ENCODE measurements at places on chromosomes 7 and 10.

DNA sequence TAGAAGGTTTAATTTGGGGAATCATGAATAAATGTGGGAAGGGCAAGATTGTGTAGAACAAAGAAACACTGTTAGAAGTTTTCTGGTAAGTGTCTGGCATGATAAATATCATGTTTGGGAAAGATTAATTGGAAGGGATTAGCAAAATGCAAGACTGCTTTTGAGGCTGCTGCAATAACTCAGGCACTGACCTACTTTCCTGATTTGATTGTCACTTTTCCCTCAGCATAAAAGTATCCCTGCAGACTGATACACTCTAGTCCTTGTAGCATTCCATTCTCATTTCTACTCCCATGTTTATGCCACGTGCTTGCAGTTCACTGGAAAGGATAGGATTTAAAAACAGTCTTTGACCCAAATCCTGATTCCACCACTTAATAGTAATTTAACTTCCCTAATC, 303.3 kb upstream of the SEMA3A start:
- H3K27me3 ChIP-seq, result no peaks in the 10 kb centered on the region
- no peaks in the 10 kb centered on the region for H3K36me3 ChIP-seq
- H3K4me3 ChIP-seq, result no peak overlapping the region
- no peaks in the 10 kb centered on the region for H3K4me1 ChIP-seq

- peaks cover 21% of the 10 kb centered on the region for H3K4me1 ChIP-seq
- peak overlapping the region; percentile 70 for H3K4me3 ChIP-seq
- H3K27me3 ChIP-seq, result no peaks in the 10 kb centered on the region
- H3K27ac ChIP-seq, result peak overlapping the region; percentile 56
- DNase-seq, result peak; percentile 73
- no peaks in the 10 kb centered on the region for H3K36me3 ChIP-seq
Measured at GRCh38 chr7:142853739-142854371, 1.0 kb upstream of the EPHB6 start.

GRCh38 chr10:103967448-103968071, 620 bp downstream of the SLK start:
- H3K36me3 ChIP-seq, result no peaks in the 10 kb centered on the region
- peak overlapping the region; percentile 90 for H3K4me3 ChIP-seq
- peaks cover 29% of the 10 kb centered on the region for H3K4me1 ChIP-seq
- peak overlapping the region; percentile 83 for H3K27ac ChIP-seq
- no peak for DNase-seq

DNA sequence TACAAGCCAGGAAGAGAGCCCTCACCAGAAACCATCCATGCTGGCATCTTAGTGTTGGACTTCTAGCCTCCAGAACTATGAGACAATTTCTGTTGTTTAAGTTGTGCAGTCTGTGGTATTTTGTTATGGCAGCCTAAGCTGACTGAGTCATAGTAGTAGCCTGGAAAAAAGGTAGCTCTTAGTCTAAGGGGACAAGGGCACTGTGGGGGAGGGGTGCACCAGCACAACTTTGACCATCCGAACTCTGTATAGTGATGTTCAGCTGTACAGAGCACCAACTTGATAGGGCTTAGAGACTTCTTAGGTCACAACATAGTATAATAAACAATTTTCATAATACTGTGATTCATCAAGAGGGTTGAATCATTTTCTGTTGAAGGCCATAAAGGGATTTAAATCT, 14.3 kb downstream of the EIF4EBP2 start:
- peaks cover 11% of the 10 kb centered on the region for H3K4me1 ChIP-seq
- no peak overlapping the region for H3K27ac ChIP-seq
- H3K36me3 ChIP-seq, result peaks cover 22% of the 10 kb centered on the region
- DNase-seq, result no peak

GRCh38 chr10:2925631-2926030, 141.7 kb upstream of the PFKP start:
- H3K27ac ChIP-seq, result no peak overlapping the region
- no peak overlapping the region for H3K4me3 ChIP-seq
- H3K36me3 ChIP-seq, result no peaks in the 10 kb centered on the region
- H3K27me3 ChIP-seq, result peaks cover 8% of the 10 kb centered on the region
- DNase-seq, result no peak
- H3K4me1 ChIP-seq, result peaks cover 4% of the 10 kb centered on the region

DNA sequence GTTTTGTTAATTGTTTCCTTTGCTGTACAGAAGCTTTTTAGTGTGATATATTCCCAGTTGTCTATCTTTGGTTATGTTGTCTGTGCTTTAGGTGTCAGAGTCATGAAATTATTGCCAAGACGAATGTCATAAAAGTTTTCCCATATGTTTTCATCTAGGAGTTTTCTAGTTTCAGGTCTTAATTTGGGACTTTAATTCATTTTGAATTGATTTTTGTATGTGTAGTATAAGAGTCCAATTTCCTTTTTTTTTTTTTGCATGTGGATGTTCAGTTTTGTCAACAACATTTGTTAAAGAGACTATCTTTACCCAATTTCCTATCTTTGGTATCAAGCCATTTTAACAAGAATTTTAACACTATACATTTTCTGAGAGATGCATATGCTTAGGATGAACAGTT, 432.2 kb downstream of the CNTNAP2 start:
- no peaks in the 10 kb centered on the region for H3K4me1 ChIP-seq
- H3K4me3 ChIP-seq, result no peak overlapping the region
- no peaks in the 10 kb centered on the region for H3K36me3 ChIP-seq
- H3K27me3 ChIP-seq, result no peaks in the 10 kb centered on the region
- no peak for DNase-seq
- H3K27ac ChIP-seq, result no peak overlapping the region
